CD8-positive, alpha-beta memory T cell (primary cell): ENCODE measurements at places on chromosomes 5 and 9. TPM values are rescaled to one million over a fixed set of nuclear protein-coding genes. Genes with fewer than 3 reads are reported as not detected.
A peak's percentile ranks its signal among the peaks of the same experiment; 100 is the strongest.

Gene INSL6
- not detected for polyA plus RNA-seq

- H3K4me1 ChIP-seq = no peaks in the 10 kb centered on the region
- no peaks in the 10 kb centered on the region for H3K27me3 ChIP-seq
- no peak overlapping the region for H3K27ac ChIP-seq
Measured at GRCh38 chr9:98129451-98129881, 10.4 kb upstream of the TRIM14 start.

GRCh38 chr9:101966691-101967090, 228.2 kb upstream of the GRIN3A start:
- no peak overlapping the region for H3K4me3 ChIP-seq
- H3K4me1 ChIP-seq = no peaks in the 10 kb centered on the region
- no peaks in the 10 kb centered on the region for H3K27me3 ChIP-seq

Gene IFNA13
- not detected for polyA plus RNA-seq

DNA sequence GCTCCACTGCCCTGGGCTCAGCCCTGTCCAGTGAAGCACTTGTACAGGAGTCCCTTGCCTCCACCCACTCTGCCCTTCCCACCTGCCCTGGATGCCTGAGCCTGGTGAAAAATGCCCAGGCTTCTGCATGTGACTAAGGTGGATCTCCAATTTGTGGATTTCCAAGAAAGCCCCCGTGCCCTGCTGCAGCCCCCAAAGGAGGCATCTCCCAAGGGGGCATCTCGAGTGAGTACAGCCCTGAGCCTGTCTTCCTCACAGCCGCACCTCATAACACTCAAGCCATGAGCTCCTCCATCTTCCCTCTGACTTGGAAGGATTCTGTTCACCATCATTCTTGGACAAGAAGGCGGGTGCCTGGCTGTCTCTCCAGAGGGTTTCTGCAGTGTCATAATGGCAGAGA, 158.0 kb upstream of the PPP1R26 start:
- H3K36me3 ChIP-seq = no peaks in the 10 kb centered on the region
- H3K4me3 ChIP-seq = no peak overlapping the region
- no peak for DNase-seq
- H3K4me1 ChIP-seq = no peaks in the 10 kb centered on the region
- no peaks in the 10 kb centered on the region for H3K27me3 ChIP-seq

Gene PLPP7
- not detected for polyA plus RNA-seq

Gene PNPLA7
- 0.79 TPM for polyA plus RNA-seq

Gene CD72
- 5.1 TPM for polyA plus RNA-seq

GRCh38 chr5:132928062-132928407, 35.4 kb downstream of the AFF4 start:
- no peak overlapping the region for H3K27ac ChIP-seq
- H3K36me3 ChIP-seq = peaks cover 28% of the 10 kb centered on the region
- H3K4me1 ChIP-seq = no peaks in the 10 kb centered on the region
- DNase-seq = no peak
- H3K27me3 ChIP-seq = no peaks in the 10 kb centered on the region

Gene CDKN2B-AS1
- not detected for polyA plus RNA-seq

Gene CNOT6
- polyA plus RNA-seq = 11.4 TPM

Gene TMEM215
- not detected for polyA plus RNA-seq

DNA sequence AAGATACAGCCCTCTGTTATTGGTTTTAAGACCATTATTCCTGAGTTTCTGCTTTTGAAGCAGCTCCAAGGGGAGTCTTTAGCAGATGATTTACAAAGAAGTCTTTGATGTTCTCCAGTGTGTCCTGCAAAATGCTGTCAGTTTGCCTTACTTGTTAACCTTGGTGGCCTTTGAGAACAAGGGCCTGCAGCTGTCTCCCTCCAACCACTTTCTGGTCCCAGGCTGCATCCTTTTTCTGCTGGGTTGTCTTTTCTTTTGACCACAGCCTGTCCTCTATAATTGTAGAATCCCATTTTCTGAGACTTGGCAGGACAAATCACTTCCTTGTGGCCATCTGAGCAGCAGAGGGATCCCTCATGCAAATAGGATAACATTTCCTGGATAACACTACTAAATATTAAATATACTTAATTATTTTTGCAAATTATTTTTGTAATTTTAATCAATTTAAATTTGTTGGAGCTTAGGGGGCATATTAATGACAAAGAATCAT, 281.4 kb downstream of the DMRT2 start:
- H3K36me3 ChIP-seq = no peaks in the 10 kb centered on the region
- no peaks in the 10 kb centered on the region for H3K4me1 ChIP-seq
- no peak overlapping the region for H3K4me3 ChIP-seq

Gene ZFP2
- 0.98 TPM for polyA plus RNA-seq

DNA sequence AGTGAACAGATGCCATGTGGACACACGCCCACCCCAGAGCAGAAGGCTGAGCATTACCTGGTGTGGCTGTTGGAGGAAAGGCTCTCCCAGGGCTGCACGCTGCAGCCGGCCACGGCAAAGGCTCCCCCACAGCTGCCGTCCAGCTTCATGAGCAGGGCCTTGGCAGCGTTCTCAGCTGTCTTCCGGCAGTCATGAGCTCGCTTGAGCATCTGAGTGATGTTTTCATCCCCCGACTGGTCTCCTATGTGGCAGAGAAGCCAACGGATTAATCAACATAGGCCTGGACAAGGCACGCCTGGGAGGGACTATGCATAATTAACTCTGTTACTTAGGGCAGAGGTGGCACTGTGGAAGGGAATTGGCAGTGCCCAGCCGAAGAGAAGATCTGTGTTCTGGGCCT, 87.3 kb downstream of the DCP2 start:
- no peak overlapping the region for H3K4me3 ChIP-seq
- H3K27me3 ChIP-seq = no peaks in the 10 kb centered on the region
- no peaks in the 10 kb centered on the region for H3K36me3 ChIP-seq
- H3K4me1 ChIP-seq = peaks cover 15% of the 10 kb centered on the region
- no peak for DNase-seq
- no peak overlapping the region for H3K27ac ChIP-seq

DNA sequence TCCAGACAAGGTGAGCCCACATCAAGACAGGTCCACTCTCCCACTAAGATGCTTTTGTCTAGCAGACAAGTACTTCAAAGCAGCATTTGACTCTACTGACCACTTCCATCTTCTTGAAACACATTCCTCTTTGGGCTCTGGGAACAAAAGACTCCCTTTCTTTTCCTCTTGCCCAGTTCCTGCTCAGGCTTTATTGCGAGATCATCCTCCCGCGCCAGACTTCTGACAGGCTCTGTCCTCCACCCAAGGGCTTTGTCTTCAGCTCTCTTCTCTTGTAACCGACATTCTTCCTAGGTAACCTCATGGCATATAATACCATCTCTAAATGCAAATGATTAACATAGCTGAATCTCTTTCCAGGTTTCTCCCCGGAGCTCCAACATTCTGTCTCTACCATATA, 85.8 kb downstream of the NUDT12 start:
- H3K4me3 ChIP-seq = no peak overlapping the region
- no peaks in the 10 kb centered on the region for H3K36me3 ChIP-seq
- H3K4me1 ChIP-seq = no peaks in the 10 kb centered on the region
- no peaks in the 10 kb centered on the region for H3K27me3 ChIP-seq
- H3K27ac ChIP-seq = no peak overlapping the region

DNA sequence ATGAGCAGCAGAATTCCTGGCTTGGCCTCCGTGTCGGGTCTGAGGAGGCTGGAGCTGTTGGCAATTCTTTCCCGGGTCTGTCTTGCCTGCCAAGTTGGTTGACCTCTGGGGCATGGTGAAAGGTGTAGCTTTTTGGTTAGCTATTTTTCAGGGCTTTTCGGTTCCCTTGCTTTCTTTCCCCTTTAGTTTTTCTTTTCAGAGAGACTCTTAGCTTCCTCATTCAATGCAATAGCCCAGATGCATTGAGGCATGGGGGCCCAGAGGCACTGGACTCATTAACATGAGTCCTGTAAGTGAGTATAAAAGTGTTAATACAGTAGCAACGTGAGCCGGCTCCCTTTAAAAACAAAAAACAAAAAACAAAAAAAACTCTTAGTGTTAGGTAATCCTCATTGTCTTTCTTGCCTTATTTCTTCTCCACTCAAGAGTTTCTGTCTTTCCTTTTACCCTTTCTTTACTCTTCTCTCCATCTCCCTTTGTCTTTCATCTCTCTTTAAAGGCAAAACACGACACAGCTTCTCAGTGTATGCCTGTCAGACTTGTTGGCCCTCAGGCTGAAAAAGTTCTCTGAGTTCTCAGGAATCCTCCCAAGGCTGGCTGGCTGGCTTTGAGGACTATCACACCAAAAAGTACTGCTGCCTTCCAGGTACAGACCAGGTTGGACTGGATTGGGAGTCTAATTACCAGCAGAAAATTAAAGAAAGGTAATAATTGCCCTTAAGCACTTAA, 289.9 kb upstream of the TUT7 start:
- H3K27ac ChIP-seq = no peak overlapping the region
- H3K27me3 ChIP-seq = no peaks in the 10 kb centered on the region
- no peak overlapping the region for H3K4me3 ChIP-seq
- H3K36me3 ChIP-seq = no peaks in the 10 kb centered on the region

GRCh38 chr9:94649100-94649819, 9.9 kb upstream of the FBP1 start:
- H3K27me3 ChIP-seq = no peaks in the 10 kb centered on the region
- H3K27ac ChIP-seq = no peak overlapping the region
- H3K36me3 ChIP-seq = no peaks in the 10 kb centered on the region
- no peak for DNase-seq
- H3K4me1 ChIP-seq = no peaks in the 10 kb centered on the region

DNA sequence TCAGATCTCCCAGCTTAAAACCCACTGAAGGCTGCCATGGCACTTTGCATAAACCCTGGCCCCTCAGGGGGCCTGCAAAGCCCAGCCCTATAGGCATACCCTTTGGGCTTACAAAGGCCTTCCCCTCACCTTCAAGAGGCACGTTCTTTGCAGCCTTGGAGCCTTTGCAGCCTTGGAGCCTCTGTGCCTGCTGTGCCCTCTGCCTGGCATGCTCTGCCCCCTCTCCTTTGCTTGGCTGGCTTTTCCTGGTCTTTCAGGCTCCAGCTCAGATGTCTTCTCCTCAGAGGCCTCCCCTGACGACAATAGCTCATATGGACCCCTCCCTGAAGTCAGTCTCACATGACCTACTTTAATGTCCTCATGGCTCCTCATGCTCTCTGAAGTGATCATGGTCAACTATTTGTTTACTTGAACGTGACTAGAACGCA, 60.3 kb downstream of the CXXC5 start:
- H3K27ac ChIP-seq = peak overlapping the region; percentile 51
- no peaks in the 10 kb centered on the region for H3K27me3 ChIP-seq
- H3K4me1 ChIP-seq = peaks cover 32% of the 10 kb centered on the region
- no peaks in the 10 kb centered on the region for H3K36me3 ChIP-seq

Gene KLHL3
- 3.4 TPM for polyA plus RNA-seq

Gene LHX6
- polyA plus RNA-seq = not detected

DNA sequence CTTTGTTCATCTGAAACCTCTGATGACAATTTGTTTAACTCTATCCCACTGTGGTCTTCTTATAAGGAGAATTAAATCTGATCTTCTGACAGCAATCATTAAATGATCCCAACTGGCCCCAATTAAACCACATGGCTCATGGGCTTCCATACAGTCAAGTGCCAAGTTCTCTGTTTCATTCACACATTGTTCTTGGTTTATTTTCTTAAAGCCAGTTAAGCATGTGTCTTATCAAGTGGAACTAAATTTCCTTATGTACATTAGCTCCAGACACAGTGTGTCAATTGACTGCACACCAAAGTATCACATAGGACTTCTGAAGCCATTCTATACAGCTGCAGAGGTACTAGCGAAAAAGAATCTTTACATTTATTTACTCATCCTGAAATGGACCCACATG, 51.2 kb downstream of the MEF2C start:
- no peaks in the 10 kb centered on the region for H3K36me3 ChIP-seq
- no peaks in the 10 kb centered on the region for H3K4me1 ChIP-seq

Gene FYB1
- polyA plus RNA-seq = 282 TPM

DNA sequence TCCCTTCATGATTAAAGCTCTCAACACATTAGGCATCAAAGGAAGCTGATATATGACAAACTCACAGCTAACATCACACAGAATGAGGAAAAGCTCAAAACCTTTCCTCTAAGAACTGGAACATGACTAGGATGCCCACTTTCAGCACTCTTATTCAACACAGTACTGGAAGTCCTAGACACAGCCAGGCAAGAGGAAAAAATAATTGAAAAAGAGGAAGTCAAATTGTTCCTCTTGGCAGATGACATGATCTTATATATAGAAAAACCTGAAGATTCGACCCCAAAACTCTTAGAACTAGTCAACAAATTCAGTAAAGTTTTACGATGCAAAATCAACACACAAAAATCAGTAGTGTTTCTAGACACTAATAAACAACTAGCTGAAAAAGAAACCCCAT, 144.3 kb upstream of the NREP start:
- no peak overlapping the region for H3K4me3 ChIP-seq
- no peak for DNase-seq
- no peak overlapping the region for H3K27ac ChIP-seq
- no peaks in the 10 kb centered on the region for H3K36me3 ChIP-seq

Gene MAML1
- 9.1 TPM for polyA plus RNA-seq
